PC-9 (cell line): ENCODE measurements at places on chromosomes 2 and 18. TPM values are rescaled to one million over a fixed set of nuclear protein-coding genes. Genes with fewer than 3 reads are reported as not detected.
A peak's percentile ranks its signal among the peaks of the same experiment; 100 is the strongest.

GRCh38 chr18:45670281-45670962 lies 53.6 kb upstream of the SLC14A1 start:
- no peak overlapping the region for H3K27ac ChIP-seq
- no peaks in the 10 kb centered on the region for H3K36me3 ChIP-seq
- H3K4me1 ChIP-seq = peaks cover 6% of the 10 kb centered on the region
- H3K4me3 ChIP-seq = no peak overlapping the region

Gene ALPG
- total RNA-seq = 0.76 and 1.2 TPM in 2 replicates

DNA sequence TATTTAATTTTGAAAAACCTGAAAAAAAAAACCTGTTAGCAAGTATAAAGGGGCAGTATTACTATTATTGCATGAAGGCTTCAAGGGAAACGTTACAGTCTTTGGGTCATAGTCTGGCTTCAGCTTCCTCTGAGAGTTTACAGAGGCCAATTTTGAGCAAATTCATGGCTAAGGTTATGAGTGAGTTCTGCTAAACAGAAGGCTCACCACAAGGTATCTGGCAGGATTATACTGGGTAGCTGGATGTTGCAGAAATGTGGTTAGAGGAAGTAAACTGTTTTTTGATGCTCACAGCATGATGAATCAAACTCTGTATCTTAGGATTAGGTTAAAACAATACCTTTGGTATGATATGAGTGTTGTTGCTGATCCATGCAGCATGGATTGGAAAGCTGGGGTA lies 9.3 kb downstream of the MRPL19 start:
- H3K36me3 ChIP-seq = peaks cover 67% of the 10 kb centered on the region
- H3K27me3 ChIP-seq = no peaks in the 10 kb centered on the region

Gene SANBR
- 12.6 and 13.8 TPM in 2 replicates for total RNA-seq

- no peaks in the 10 kb centered on the region for H3K4me1 ChIP-seq
- H3K36me3 ChIP-seq = peaks cover 11% of the 10 kb centered on the region
- H3K4me3 ChIP-seq = no peak overlapping the region
- no peak for DNase-seq
- no peak overlapping the region for H3K27ac ChIP-seq
Observed at GRCh38 chr2:86038291-86039081, 67.2 kb downstream of the POLR1A start.

Gene MROH2A
- total RNA-seq = 1.4 and 2.9 TPM in 2 replicates

DNA sequence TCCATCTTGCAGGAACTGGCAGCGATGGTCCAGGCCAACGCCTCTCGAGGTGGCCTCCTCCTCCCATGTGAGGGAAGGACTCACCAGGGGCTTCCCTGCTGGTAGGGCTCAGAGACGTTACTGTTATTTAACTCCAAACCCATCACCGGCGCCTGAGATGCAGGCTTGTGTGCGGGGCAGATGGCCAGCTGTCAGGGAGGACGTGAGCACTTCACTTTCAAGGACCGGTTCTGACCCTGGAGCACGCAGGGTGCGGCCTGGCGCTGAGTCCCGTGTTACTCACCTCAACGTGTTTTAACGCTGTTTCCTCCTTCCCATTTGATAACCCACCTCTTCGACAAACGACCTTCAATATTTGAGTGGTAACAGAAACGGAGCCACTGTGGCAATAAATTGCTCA lies 350.2 kb downstream of the ZNF516 start:
- DNase-seq = no peak
- peaks cover 97% of the 10 kb centered on the region for H3K27me3 ChIP-seq
- no peaks in the 10 kb centered on the region for H3K4me1 ChIP-seq
- H3K36me3 ChIP-seq = no peaks in the 10 kb centered on the region
- no peak overlapping the region for H3K4me3 ChIP-seq

DNA sequence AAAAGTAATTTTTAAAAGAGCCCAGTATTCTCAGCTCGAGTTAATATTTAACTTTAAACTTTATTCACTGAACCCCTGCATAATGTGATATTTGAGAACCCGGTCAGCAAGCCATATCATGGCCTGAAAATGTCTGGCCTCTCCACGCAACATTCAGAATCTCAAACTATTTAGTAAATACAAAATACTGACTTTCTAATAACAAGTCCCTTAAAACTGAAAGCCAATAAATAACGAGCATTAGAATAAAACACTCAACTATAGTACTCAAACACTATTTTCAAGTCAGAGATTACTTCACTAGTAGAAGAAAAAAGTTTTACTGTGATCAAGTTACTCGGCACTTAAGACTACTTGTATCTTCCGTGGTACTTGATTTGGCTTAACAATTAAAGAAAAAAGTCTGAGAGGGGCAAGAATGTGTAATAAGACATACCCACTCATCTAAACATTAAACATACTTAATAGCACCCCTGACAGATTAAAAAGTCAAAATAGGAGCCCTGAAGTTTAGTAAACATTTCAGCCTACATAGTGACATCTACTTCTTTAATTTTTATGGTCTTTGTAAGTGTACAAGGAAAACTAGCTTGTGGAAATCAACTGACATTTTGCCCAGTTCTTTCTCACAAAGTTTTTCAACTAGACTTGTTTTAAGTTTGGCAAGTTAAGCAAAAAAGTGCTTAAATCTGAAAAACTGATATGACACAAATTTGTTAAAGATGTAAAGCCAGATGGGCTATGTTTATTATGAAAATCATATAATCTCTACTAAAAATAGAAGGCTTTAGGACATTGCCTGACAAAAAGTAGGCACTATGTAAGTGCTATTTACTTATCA lies 38.2 kb downstream of the RTN4 start:
- peak overlapping the region; percentile 26 for H3K27ac ChIP-seq
- H3K4me3 ChIP-seq = no peak overlapping the region
- no peak for DNase-seq
- H3K27me3 ChIP-seq = no peaks in the 10 kb centered on the region

DNA sequence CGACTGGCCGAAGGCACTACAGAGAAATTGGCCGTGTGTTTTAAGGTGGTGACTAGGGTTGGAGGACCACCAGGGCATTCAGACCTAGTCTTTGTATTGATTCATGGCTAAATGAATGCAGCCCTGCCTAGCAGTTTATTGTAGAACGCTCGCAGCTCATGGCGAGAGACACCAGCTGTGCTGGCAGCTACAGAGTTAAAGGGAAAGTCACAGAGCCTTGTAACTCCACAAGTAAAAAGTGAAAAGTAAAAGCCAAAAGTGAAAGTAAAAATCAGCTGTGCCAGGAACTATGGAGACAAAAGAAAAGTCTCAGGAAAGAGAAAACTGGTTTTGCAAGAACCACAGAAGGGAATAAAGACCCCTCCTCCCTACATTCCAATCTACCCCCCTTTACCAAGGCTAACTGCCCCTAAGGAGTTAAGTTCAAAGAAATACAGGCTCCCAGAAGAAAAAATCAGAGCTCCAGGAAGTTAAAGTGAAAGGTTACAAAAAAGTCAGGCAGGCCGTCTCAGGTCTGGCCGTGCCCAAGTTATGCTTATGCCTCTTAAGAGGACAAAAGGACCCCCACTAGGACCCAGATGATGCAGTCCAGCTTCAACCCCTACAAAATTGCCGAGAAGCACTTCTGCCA lies 46.4 kb upstream of the SELENOI start:
- H3K36me3 ChIP-seq = no peaks in the 10 kb centered on the region
- H3K4me1 ChIP-seq = peaks cover 27% of the 10 kb centered on the region
- H3K27ac ChIP-seq = peak overlapping the region; percentile 10

DNA sequence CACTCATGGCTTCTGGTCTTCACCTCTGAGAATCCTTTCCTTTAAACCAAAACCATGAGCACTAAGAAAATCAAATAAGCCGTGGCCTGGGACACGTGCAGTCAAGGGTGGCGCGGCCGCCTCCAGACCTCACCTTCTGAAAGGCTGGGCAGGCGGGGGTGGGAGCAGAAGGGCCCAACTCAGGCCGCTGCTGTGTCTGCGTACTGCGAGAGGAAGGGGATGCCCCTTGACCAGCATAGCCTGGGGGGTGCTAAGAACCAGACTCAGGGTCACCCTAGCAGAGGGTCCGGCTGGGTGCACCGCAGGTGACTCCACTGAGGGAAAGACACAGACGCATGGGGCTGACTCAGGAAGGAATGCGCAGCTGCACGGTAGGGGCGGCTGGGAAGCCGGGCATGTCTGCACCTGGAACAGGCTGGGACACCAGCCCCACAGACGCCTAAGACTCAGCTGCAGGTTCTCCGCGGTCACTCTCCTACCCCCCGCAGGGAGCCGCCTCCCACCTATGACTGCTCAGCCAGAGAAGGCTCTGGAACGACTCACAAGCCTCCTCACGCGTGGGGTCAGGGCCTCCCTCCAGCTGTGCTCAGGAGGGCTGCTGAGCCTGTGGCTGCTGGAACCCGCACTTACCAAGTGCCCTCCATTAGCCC lies 432.4 kb upstream of the MYT1L start:
- peaks cover 96% of the 10 kb centered on the region for H3K27me3 ChIP-seq
- no peak overlapping the region for H3K4me3 ChIP-seq
- H3K36me3 ChIP-seq = no peaks in the 10 kb centered on the region
- DNase-seq = no peak
